HCT116 (cell line): ENCODE measurements at places on chromosomes 12 and 14.

DNA sequence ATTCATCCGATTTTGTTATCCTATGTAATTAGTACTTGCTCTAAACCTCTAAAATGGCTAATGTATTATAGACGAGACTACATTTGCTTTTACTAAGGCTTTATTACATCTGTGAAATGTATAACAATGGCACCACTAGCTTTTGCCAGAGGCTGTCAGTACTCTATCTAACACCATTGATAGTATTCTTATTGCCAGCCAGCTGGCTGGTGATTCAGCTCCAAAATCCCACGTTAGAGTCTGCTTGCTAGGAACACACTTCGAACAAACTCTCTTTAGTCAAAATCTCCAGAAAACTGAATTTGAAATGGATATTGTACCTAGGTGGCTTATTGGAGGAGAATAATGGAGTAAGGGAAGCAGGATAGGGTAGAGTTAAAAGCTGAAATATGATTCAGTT, 839.2 kb downstream of the SLC6A15 start:
- DNase-seq, result no peak

GRCh38 chr14:100905166-100905565, 1.6 kb upstream of the RTL1 start:
- no peak for DNase-seq

- DNase-seq, result peak; percentile 28
These were observed 20.9 kb upstream of the ANO2 start for GRCh38 chr12:5965950-5966383.

DNA sequence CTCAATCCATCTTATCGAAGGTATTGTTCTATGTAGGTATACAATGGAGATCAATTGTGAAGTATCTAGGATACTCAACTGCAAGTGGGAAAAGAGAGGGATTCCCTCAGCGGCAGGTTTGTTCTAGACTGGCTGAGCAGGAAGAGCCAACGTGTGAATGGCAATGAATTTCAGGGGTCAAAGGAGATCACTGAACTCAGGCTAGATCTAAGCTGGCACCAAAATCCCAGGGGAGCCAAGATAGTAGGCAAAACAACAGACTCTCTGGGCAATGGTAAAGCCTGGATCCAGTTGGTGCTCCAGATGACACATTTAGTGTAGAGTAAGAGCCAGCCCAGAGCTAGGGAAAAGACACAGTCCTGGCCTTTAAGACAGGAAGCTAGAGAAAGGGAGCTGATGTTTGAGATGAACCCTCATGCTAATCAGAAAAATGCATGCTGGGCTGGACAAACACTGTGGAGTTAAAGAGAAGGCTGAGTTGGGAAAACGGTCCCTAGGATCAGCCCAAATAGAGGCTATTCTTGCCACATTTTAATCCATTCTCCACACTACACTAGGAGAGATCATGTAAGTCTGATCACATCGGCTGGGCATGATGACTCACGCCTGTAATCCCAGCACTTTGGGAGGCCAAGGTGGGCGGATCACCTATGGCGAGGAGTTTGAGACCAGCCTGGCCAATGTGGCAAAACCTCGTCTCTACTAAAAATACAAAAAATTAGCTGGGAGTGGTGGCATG, 45.6 kb downstream of the EFCAB11 start:
- no peak for DNase-seq

- DNase-seq, result no peak
These were observed 116.6 kb downstream of the CALM1 start for GRCh38 chr14:90513161-90514014.

DNA sequence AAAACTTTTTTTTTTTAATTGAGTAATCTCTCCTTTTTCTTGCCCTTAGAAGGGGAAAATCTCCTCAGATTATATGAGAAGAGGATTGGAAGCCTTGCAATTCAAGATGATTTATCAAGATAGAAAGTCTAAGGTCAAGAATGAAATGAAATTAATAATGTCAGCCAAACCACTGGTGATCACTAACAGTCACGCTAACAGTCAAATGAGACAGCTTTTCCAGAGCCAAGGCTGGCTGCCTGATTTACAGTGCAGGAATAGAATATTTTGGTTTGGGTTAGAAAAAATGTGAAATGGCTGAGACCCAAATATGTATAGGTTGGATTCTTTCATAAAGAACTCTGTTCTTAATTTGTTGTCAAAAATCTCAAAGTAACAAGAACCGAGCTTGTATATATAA, 204.3 kb downstream of the PPM1H start:
- DNase-seq, result no peak

- no peak for DNase-seq
These were observed 21.3 kb downstream of the DTX1 start for GRCh38 chr12:113077859-113078255.

DNA sequence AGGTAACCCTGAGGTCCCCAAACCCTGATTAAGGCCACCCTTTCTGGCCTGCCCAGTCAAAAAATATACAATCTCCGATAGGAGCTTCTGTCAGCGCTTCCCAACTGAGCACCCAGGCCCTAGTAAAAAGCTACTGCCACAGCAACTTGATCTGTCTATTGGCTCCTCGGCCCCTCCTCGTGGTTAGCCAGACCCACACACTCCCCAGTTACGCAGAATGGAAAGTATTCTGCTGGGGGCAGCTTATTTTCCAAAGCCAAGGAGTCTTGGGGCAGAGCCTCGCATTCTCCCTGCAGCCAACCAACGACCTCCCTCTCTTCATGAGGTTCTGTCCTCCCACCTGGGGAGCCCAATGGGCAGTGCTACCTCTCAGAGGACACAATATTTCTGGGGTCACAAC, 32.1 kb downstream of the FMNL3 start:
- no peak for DNase-seq

GRCh38 chr12:116406529-116406928, 129.0 kb upstream of the MED13L start:
- peak; percentile 83 for DNase-seq

GRCh38 chr14:99004112-99004511, 267.9 kb downstream of the BCL11B start:
- no peak for DNase-seq

GRCh38 chr14:98847521-98848468, 424.2 kb downstream of the BCL11B start:
- DNase-seq, result no peak

DNA sequence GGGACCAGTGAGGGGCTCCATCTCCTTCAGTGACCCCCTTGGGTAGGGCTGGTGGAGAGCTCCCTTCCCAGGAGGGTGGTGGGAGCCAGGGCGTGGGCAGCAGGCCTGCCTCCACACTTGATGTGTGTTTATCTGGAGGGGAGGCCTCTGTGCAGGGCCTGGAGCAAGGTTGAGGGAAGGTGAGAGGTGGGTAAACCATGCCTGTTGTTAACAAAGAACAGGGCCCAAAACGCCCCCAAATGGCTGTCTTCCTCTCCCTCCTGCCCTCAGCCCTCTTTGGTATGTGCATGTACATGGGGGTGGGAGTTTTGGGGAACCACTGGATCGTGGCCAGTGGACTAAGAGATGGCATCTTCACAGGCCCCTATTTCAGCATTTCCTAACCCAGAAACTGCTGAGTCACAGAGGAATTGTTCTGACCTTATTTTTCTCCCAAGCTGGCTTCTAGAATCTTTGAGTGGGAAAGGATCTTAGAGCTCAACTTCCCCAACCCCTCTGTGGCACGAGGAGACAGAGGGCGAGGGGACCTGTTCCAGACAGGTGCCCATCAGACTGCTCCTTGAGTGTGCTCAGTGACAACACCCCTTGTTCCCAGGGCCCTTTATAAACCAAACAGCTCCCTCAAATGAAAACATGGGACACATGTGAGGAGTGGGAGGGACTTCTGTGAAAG, 3.6 kb downstream of the SLC48A1 start:
- DNase-seq, result no peak

- DNase-seq, result no peak
These were observed 6.1 kb downstream of the SOS2 start for GRCh38 chr14:50225067-50225973.

DNA sequence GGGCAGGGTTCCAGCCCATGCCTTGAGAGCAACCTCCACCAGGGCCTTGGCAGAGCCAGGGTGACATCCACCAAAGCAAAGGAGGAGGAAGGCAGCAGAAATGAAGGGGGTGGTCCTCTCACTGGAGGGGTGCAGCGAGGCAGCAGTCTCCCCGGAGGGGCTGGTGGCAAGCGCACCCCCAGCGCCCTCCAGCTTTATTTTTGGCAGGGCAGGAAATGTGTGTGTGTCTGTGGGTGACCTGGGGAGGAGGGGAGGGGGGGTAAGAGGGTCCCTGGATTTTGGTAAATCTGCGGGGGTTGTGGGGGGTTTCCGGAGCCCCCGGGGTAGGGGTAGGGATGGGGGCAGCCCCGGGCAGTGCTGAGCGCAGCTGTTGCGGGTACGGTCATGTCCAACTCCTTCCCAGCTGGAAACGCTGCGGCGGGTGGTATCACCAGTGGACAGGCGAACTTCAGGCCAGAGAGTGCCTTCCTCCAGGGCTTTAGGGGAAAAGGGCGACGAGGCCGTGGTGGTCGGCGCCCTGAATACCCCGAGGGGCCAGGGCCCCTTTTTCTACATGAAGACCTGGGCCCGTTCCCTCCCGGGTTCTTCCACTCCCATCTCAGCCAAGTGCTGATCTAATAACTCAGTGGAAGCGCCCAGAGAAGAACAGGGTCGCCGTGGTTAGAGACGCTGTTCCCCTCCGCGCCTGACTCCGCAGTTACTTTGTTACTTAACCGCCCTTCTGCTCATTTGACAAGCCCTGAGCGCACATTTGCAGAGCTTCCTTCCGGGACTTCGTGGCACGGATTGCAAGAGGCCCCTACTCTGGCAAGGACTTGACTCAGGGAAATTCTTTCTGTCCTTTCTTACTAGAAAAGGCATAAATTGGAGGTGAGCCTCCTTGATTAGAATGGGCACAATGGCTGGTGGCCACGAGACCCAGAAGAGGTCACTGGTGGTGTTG, 55.2 kb downstream of the FOS start:
- DNase-seq, result no peak

GRCh38 chr14:103496776-103497175, 25.9 kb downstream of the CKB start:
- no peak for DNase-seq

GRCh38 chr12:125038976-125039625, 26.1 kb upstream of the AACS start:
- no peak for DNase-seq

DNA sequence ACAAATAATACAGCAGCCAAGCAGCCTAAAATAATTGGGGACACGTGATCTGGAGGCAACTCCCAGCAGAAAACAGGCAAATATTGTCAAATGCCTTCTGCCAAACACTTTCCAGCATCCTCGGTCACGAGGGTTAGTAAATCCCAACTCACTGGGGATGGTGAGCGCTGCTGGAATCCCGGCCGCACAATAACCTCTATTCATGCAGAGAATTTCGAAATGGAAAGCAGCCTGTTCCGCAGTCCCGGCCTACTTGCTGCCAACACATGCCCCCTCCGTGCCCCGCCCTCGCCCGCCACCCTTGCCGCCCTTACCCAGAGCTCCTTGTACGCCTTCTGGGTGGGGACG, 62.2 kb downstream of the RFX4 start:
- DNase-seq, result no peak

- no peak for DNase-seq
These were observed 645 bp downstream of the KITLG start for GRCh38 chr12:88579601-88580050.

- DNase-seq, result peak; percentile 77
These were observed 211.3 kb upstream of the KRR1 start for GRCh38 chr12:75722714-75723200.

DNA sequence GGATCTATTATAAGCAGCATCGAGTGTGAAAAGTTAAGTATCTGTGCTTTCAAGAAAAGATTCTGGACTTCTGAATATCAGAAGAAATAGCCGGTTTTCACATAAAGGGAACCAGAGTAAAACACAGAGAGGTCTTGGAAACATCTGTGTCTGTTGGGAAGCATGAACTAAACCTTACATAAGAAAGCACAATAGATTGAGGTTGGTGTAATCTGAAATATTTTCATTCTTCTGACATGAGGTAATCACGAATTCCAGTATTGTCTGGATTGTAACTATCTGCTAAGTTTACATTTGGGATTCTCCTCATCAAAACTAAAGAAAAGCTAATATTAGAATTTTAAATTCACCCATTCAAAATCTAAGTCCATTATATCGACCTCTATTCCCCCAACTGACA, 161.3 kb downstream of the CPNE8 start:
- DNase-seq, result no peak
